Vagina (tissue), 2 donors: ENCODE measurements at places on chromosomes 4 and X. TPM values are rescaled to one million over a fixed set of nuclear protein-coding genes. Genes with fewer than 3 reads are reported as not detected.

- no peaks in the 10 kb centered on the region for H3K27me3 ChIP-seq
- H3K4me3 ChIP-seq, result no peak overlapping the region
- H3K36me3 ChIP-seq, result no peaks in the 10 kb centered on the region
- H3K4me1 ChIP-seq, result no peaks in the 10 kb centered on the region
- DNase-seq, result no peak
Observed at GRCh38 chrX:150038315-150038714, 100.0 kb upstream of the EOLA2 start.

DNA sequence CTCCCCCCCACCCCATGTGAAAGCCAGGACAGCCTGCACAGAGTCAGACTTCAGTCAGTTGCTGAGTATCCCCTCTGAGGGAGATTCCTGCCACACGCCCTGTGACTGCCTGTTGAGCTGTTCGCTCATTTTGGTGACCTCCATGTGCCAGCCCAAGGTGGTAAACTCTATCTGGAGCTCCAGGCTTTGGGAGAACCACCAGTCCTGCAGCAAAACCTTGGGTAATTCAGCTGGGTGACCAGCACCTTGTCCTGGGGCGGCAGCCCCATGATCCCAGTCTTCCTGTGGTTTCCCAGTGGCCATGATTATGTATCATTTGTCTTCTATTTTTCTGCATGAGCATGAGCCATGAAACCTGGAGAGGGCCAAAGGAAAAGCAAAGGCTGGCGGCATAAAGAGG lies 73.4 kb downstream of the NBDY start:
- H3K36me3 ChIP-seq, result no peaks in the 10 kb centered on the region
- peak overlapping the region; percentile 57 for H3K4me3 ChIP-seq
- DNase-seq, result no peak
- H3K27me3 ChIP-seq, result no peaks in the 10 kb centered on the region
- peak overlapping the region; percentile 83 for H3K27ac ChIP-seq

- H3K4me1 ChIP-seq, result no peaks in the 10 kb centered on the region
- no peak overlapping the region for H3K27ac ChIP-seq
- DNase-seq, result no peak
- no peak overlapping the region for H3K4me3 ChIP-seq
- no peaks in the 10 kb centered on the region for H3K27me3 ChIP-seq
Observed at GRCh38 chr4:85153221-85153620, 186.7 kb upstream of the WDFY3 start.

DNA sequence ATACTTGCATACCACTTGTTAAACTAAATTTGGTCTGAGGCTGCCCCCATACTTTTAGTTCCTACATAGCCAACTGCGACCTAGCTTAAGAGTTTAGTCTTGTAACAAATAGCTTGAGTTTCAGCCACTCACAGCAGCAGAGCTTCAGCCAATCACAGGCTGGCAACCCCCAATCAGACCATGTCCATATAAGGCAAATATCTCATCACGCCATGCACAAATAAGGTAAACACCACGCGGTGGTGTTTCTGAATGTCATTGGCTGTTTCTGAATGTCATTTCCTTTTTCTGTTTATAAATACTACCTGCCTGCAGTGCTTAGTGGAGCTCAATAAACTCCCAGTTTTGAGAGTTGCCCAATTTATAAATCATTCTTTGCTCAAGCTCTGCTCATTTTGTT lies 143.1 kb upstream of the MAD2L1 start:
- no peak overlapping the region for H3K4me3 ChIP-seq
- H3K4me1 ChIP-seq, result no peaks in the 10 kb centered on the region
- no peaks in the 10 kb centered on the region for H3K36me3 ChIP-seq
- H3K27ac ChIP-seq, result no peak overlapping the region
- H3K27me3 ChIP-seq, result no peaks in the 10 kb centered on the region
- no peak for DNase-seq

DNA sequence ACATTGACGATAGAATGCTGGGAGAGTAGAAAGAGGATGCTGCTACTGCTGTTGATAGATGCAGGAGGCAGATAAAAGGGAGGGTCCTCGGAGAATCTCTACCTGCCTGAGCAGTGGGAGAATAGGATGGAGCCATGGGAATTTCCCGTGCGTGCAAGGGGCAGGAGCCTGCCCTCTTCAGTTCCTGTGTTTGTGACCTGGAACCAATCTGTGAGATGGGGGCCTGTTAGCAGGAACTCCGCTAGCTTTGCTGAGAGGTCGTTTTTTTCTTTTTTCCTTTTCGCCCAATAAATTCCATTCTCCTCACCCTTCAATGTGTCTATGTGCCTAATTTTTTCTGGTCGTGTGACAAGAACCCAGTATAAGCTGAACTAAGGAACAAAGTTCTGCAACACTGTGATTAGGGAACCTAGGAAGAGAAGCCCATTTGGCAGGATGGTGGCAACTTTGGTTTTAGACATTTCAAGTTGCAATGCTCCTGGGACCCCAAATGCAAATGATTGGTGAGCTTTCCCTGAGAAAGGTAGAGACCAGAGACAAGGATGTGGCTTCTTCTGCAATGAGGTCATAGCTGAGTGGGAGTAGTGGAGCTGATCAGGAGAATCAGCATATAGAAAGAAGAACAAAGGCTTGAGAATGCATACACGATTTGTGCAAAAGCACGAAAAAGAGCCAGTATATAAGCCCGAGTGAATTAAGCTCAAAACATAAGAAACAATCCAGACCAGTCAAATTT lies 23.9 kb downstream of the SLC39A8 start:
- DNase-seq, result no peak
- H3K4me1 ChIP-seq, result peaks cover 9% of the 10 kb centered on the region
- H3K36me3 ChIP-seq, result no peaks in the 10 kb centered on the region
- no peak overlapping the region for H3K4me3 ChIP-seq

- DNase-seq, result no peak
- H3K36me3 ChIP-seq, result no peaks in the 10 kb centered on the region
- no peaks in the 10 kb centered on the region for H3K4me1 ChIP-seq
- H3K27me3 ChIP-seq, result no peaks in the 10 kb centered on the region
- H3K27ac ChIP-seq, result no peak overlapping the region
Observed at GRCh38 chr4:99447513-99447912, 12.4 kb upstream of the ADH7 start.

DNA sequence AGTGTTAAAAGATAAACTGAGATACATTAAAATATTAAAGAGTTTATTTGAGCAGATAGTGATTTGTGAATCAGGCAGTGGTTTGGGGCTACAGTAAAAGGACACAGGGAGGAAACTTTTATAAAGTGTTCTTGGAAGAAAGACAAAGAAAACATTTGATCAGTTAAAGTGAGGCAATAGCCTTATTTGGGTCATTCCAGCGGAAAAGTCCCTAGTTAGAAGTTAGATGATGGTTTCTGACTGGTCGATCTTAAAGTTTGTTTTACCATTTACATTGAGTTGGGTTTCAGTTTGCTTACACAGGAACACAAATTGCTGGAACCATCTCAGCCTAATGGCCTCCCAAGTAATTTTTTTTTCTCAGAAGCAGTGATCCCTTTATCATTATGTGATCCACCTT lies 69.7 kb downstream of the PPP1R2C start:
- no peak for DNase-seq
- no peaks in the 10 kb centered on the region for H3K4me1 ChIP-seq
- H3K36me3 ChIP-seq, result no peaks in the 10 kb centered on the region
- H3K27ac ChIP-seq, result no peak overlapping the region
- H3K27me3 ChIP-seq, result no peaks in the 10 kb centered on the region
- H3K4me3 ChIP-seq, result no peak overlapping the region

GRCh38 chrX:139692908-139693307 lies 15.1 kb downstream of the MCF2 start:
- no peaks in the 10 kb centered on the region for H3K36me3 ChIP-seq

- no peaks in the 10 kb centered on the region for H3K27me3 ChIP-seq
- no peaks in the 10 kb centered on the region for H3K36me3 ChIP-seq
- peak overlapping the region; percentile 59 for H3K4me3 ChIP-seq
- peaks cover 12% of the 10 kb centered on the region for H3K4me1 ChIP-seq
- no peak for DNase-seq
Observed at GRCh38 chr4:176002007-176002613, 63.5 kb upstream of the WDR17 start.

GRCh38 chr4:8495803-8496202 lies 55.2 kb downstream of the TRMT44 start:
- DNase-seq, result no peak
- H3K36me3 ChIP-seq, result no peaks in the 10 kb centered on the region
- H3K27ac ChIP-seq, result no peak overlapping the region

DNA sequence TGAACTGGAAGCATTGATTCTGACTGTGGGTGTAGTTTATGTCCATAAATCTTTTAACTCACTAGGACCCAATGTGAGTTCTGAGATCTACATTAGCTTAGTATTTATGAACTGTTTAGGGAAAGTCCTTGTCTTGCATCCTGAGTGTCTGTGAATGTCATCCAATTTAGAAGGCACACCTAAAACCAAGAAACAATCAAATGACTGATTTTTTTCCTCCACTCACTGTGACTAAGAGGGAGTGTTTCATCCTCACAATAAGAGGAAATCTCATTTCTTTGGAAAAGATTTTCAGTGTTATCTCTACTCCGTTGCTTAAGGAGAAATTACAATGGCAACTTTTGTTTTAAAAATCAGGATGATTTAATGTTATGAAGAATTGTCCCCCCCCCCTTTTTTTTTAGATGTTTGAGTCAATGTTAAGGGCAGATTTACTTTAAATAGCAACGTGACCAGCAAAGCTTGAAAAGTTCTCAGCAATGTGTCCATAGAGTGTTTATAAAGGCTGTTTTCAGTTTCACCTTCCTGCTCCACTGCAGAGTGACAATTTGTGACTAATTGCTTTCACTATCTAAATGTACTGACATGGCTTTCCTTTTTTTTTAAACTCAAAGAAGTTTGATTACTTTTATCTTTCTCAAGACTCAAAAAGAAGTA lies 173.0 kb downstream of the SPCS3 start:
- no peaks in the 10 kb centered on the region for H3K36me3 ChIP-seq
- no peak for DNase-seq
- H3K4me3 ChIP-seq, result no peak overlapping the region
- H3K4me1 ChIP-seq, result no peaks in the 10 kb centered on the region
- H3K27ac ChIP-seq, result no peak overlapping the region
- H3K27me3 ChIP-seq, result no peaks in the 10 kb centered on the region

DNA sequence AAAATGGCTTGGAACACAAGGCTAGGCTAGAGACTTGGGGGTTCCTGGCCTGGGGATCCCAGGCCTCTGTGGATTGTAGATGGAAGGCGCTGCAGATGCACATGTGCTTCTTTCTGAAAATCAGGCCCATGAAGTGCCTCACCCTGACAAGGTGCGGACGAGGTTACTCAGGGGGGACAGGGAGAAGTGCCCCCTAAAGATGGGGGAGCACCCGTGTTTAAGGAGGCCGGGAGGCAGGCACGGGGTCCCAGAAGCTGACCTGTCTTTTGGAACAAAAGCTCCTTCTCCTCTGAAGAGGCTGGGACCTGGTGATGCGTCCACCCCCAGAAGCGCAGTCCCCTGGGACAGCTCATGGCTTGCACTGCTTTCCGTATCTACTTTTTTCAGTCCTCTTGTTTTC lies 2.4 kb downstream of the PDZD4 start:
- peak overlapping the region; percentile 54 for H3K4me3 ChIP-seq
- no peak overlapping the region for H3K27ac ChIP-seq
- peak; percentile 64 for DNase-seq

- no peaks in the 10 kb centered on the region for H3K36me3 ChIP-seq
- no peaks in the 10 kb centered on the region for H3K27me3 ChIP-seq
- no peak overlapping the region for H3K27ac ChIP-seq
- H3K4me1 ChIP-seq, result peaks cover 41% of the 10 kb centered on the region
Observed at GRCh38 chr4:717601-718320, 12.1 kb downstream of the PCGF3 start.

GRCh38 chr4:113522433-113522832 lies 239.1 kb downstream of the CAMK2D start:
- no peak overlapping the region for H3K4me3 ChIP-seq
- DNase-seq, result no peak
- H3K36me3 ChIP-seq, result peaks cover 5% of the 10 kb centered on the region
- no peak overlapping the region for H3K27ac ChIP-seq
- H3K27me3 ChIP-seq, result no peaks in the 10 kb centered on the region

GRCh38 chr4:13299343-13299742 lies 184.8 kb downstream of the RAB28 start:
- no peak for DNase-seq
- H3K4me3 ChIP-seq, result no peak overlapping the region
- H3K27me3 ChIP-seq, result no peaks in the 10 kb centered on the region
- no peak overlapping the region for H3K27ac ChIP-seq

DNA sequence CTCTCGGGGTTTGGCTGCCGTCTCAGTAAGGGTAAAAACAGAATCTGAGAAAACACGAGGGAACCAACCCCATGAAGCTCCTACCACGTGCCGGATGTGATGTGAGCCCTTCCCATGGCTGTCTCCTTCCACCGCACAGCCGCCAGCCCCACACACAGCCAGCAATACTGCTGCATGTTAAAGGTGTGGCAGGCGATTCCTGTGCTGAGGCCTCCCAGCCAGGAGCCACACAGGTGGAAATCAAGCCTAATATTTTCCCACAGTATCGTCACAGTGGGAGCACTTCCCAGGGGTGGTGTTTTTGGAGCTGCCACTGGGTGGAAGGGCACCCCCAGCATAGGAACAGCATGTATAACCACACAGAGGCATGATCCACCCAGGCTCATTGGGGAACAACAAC lies 77.5 kb downstream of the SLC2A9 start:
- H3K4me1 ChIP-seq, result no peaks in the 10 kb centered on the region
- no peak overlapping the region for H3K27ac ChIP-seq
- no peaks in the 10 kb centered on the region for H3K36me3 ChIP-seq
- H3K27me3 ChIP-seq, result no peaks in the 10 kb centered on the region
- peak; percentile 74 for DNase-seq

- no peaks in the 10 kb centered on the region for H3K27me3 ChIP-seq
- H3K4me3 ChIP-seq, result peak overlapping the region; percentile 6
- DNase-seq, result no peak
- peak overlapping the region; percentile 76 for H3K27ac ChIP-seq
- no peaks in the 10 kb centered on the region for H3K36me3 ChIP-seq
Observed at GRCh38 chr4:87032884-87033533, 98.2 kb downstream of the AFF1 start.

GRCh38 chr4:71415491-71415890 lies 76.7 kb downstream of the SLC4A4 start:
- no peaks in the 10 kb centered on the region for H3K36me3 ChIP-seq
- no peaks in the 10 kb centered on the region for H3K27me3 ChIP-seq
- H3K4me3 ChIP-seq, result no peak overlapping the region
- DNase-seq, result no peak

DNA sequence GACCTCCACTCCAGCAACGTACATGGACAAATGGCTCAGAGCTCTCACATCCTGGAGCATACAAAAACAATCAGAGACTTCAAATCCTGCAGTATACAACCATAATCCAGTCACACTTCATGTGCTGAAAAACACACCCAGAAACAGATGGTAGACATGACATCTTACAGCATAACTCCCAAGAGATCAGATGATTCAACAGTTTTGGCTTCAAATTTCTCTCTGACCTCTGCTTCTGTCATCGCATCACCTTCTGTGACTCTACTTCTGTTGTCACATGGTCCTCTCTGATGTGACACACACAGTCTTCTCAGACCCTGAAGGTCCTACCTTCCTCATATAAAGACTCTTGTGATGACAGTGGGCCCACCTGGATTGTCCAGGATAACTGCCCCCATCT lies 18.5 kb downstream of the SUV39H1 start:
- H3K27me3 ChIP-seq, result no peaks in the 10 kb centered on the region
- H3K4me1 ChIP-seq, result no peaks in the 10 kb centered on the region
- DNase-seq, result no peak
- no peak overlapping the region for H3K4me3 ChIP-seq

SH3BP2 gene
- 102 TPM for total RNA-seq

SOD3 gene
- total RNA-seq, result 280 TPM

DUX4 gene
- total RNA-seq, result not detected

CLDN22 gene
- total RNA-seq, result not detected

HOPX gene
- total RNA-seq, result 112 TPM

ATOH1 gene
- not detected for total RNA-seq
